ENCODE measurements at places on chromosomes 4 and X. TPM values are rescaled to one million over a fixed set of nuclear protein-coding genes. Genes with fewer than 3 reads are reported as not detected.

Gene TMPRSS11F
- total RNA-seq: not detected

- no peak for DNase-seq
These were observed 10.6 kb upstream of the CCNG2 start for GRCh38 chr4:77146186-77147078.

DNA sequence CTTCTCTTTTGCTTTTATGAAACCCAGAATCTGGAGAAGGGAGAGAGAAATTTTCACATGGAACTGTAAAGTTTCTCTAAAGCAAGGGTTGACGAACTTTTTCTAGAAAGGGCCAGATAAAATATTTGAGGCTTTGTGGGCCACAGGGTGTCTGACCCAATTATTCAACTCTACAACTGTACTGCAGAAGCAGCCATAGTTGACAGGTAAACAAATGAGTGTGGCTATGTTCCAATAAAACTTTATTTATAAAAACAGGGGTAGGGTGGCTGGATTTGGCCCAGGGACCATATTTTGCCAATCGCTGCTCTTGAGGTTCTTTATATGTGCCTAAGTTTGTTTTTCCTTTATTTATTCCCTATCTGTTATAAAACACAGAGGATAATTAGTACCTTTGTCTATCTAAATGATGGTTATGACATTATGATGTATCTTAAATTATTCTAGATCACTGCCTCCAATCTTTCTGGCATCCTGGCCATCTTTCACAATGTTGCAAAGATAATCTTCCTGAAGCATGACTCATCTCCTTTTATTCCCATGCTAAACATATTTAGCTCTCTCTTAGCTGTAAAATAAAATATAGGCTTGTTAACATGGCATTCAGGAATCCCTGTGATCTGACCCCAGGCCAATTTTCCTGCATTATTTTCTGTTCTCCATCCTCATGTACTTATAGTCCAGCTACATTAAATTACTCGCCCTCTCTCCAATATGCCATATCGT, 106.8 kb upstream of the CBLL2 start:
- DNase-seq: no peak

Gene ZCCHC12
- 23.2 TPM for total RNA-seq

Gene P2RY8
- 0.16 TPM for total RNA-seq

DNA sequence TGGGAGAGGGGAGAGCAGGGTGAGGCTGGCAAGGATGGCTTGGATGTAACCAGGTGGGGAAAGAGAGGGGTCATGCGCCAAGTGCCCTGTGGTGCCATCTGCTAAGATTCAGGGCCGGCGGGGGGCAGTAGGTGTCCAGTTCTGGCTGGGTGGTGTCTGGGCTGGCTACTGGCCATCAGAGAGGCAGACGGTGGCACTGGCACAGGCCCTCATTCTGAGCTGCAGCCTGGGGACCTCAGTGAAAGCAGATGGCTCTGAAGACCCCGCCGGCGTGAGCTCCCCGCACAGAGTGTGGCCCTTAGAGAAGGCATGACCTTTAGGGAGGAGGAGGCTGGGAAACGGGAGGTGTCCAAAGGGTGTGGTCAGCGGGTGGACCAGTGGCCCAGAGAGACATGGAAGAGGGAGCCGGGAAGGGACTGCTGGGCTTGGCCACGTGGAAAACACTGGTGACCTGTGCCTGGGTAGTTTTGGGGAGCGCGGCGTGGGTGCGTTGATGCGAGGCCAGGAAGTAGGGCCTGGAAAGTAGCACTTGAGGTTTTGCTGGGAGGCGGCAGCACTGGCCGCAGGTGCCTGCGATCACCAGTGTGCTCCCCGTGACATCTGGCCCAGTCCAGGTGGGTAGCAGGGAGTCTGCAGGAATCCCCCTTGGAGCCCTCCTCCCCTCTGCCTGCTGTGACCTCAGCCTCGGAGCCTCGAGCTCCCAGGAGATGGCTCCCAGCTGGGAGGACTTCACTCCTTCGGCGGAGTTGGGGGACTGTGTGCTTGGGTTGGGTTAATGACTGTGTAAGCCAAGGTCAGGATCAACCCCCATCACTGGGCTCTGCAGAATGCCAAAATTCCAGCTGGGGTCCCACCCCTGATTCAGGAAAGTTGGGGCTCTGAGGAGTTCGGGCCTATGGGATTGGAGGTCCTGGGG, 9.3 kb upstream of the SH3TC1 start:
- no peak for DNase-seq

Gene GC
- 0.31 TPM for total RNA-seq

DNA sequence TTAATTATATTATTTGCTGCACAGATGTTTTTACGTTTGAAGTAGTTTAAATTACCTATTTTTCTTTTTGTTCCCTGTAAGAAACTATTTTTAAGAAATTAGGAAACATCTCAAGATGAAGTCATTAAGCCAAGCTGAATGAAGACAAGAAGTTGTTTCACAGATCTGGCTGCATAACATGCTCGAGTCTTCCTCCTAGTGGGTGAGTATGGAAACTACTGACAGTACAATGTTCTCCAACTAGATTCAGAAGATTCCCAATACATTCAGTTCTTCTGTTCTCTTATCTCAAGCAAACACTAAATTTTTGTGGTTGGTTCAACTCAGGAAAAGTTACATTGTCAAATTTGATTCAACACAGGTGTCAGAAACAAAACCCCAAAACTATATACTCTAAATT, 256.8 kb upstream of the VCX start:
- no peak for DNase-seq

DNA sequence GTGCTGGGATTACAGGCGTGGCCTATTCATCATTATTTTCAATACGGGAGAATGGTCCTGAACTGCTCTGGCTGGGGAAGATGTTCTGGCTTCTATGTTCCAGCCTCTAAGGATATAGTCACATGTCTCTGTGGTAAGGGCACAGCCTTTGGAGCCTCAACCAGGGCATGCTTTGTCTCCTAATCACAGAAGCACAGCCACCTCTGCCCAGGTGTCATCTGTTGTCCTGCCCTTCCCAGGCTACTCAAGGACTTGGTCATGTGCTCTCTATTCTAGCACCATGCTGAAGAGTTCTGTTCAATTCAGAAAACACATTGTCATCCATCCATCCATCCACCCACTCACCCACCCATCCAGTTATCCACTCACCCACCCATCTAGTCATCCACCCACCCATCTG, 29.5 kb downstream of the ASMTL start:
- DNase-seq: no peak

DNA sequence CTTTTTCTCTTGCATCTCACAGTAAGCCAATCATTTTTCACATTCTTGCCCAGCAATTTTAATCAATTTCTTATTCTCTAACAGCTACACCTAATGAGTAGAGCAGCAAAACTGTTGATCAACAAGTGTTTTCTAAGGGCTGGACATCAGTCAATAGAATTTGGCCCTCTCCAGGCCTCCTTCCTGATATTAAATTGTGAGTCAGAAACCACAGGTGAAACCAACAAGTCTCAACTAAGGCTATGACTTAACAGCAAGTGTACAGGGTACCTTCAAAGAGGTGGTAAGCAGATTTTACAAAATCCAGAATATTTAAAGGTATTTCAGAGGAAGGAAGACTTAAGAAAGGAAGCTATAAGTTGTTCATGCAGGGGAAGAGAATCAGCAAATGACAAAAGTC, 156.5 kb upstream of the ARHGAP24 start:
- no peak for DNase-seq

- no peak for DNase-seq
These were observed 216.6 kb downstream of the NR3C2 start for GRCh38 chr4:148225639-148226038.

GRCh38 chr4:1564535-1565375, 119.4 kb downstream of the FAM53A start:
- no peak for DNase-seq

DNA sequence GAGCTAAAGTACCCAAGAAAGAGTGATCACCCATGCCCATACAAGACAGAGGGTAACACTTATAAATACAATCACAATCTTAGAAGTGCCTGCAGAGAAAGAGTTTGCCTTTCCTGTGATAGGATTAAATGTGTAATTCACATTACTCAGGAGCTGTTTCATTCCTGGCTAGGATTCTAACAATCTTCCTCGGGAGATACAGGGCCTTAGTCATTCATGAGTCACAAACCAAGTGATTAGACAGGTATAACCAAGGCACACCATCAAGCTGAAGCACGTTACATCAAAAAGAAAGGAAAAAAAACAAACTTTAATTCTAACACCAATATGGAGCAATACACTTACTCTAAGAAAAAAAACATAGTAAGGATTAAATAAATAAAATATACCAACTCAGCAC, 14.9 kb downstream of the ABCG2 start:
- DNase-seq: no peak

DNA sequence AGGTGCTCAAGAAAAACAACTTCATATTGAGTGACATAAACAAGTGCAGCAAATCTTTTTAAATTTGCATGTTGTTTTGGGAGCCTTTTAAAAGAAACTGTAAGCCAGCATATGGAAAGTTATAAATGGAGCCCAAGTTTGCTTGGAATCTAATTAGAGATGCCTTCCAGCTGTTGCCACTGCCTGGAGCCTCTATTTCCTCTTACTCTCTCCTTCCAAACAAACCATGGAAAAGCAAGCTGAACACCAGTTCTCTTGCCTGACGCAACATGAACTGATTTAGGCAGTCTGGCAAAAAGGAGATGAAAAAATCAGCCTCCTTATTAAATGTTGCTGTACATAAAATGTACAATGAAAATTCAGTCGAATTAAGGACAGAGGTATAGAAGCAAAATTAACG, 21.5 kb downstream of the ARSJ start:
- no peak for DNase-seq

DNA sequence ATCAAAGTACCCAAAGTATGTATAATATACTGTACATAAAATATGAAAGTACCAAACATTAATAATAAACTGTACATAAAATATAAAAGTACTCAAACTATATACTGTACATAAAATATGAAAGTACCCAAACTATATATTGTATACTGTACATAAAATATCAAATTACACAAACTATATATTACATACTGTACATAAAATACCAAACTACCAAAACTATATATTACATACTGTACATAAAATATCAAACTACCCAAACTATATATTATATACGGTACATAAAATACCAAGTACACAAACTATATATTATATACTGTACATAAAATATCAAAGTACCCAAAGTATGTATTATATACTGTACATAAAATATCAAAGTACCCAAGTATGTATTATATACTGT, 723.7 kb downstream of the CWH43 start:
- DNase-seq: no peak

DNA sequence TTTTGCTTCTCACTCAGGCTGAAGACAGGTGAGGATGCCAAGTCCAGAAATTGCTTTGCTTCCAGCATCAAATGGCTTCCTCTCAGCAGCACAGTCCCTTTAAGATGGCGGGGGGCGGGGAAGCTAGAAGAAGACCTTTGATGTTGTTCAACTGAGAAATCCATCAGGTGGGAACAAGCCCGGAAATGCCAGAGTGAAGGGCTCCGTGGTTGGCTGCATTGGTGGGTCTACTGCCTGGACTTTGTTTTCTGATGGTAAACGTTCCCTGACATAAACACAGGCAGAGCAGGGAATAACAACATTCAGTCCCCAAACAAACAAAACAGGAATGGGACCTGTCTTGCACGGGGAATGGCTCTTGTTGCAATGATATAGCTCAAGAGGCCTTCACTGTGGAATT, 37.3 kb downstream of the APLN start:
- no peak for DNase-seq

Gene CAPN6
- total RNA-seq: 0.31 TPM

Gene TCEAL6
- total RNA-seq: 6.7 TPM

DNA sequence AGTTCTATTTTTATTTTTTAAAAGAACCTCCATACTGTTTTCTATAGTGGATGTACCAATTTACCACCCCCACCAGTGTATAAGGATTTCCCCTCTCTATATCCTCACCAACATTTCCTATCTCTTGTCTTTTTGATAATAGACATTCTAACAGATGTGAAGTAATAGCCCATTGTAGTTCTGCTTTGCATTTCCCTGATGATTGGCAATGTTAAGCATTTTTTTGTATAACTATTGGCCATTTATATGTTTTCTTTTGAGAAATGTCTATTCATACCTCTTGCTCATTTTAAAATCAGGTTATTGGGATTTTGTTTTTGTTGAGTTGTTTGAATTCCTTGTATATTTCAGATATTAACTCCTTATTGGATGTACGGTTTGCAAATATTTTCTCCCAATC, 251.1 kb upstream of the HTR2C start:
- DNase-seq: no peak
